ENCODE measurements at places on chromosomes 5 and 9. TPM values are rescaled to one million over a fixed set of nuclear protein-coding genes. Genes with fewer than 3 reads are reported as not detected.

Gene RABEPK
- total RNA-seq: 29.1 TPM

Gene ECM2
- total RNA-seq: 0.90 TPM

Gene CDX1
- total RNA-seq: not detected

Gene UBAC1
- 38.5 TPM for total RNA-seq

GRCh38 chr5:163508753-163509152 is 3.3 kb downstream of the MAT2B start:
- no peak for DNase-seq

- no peak for DNase-seq
Measured at GRCh38 chr5:5071554-5071953, 68.6 kb upstream of the ADAMTS16 start.

DNA sequence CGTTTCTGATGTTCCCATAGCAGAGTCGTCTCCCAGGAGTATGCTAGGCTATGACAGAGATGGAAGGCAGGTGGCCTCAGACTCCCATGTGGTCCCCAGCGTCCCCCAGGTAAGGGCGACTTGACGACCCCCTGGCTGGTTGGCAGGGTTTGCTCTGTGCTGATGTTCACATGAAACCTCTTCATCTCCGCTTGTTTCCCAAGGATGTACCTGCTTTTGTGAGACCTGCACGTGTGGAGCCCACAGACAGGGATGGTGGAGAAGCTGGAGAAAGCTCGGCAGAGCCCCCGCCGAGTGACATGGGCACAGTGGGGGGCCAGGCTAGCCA is 108.3 kb downstream of the WNK2 start:
- DNase-seq: no peak

- peak; percentile 72 for DNase-seq
Measured at GRCh38 chr5:61120534-61120933, 41.7 kb downstream of the SMIM15 start.

DNA sequence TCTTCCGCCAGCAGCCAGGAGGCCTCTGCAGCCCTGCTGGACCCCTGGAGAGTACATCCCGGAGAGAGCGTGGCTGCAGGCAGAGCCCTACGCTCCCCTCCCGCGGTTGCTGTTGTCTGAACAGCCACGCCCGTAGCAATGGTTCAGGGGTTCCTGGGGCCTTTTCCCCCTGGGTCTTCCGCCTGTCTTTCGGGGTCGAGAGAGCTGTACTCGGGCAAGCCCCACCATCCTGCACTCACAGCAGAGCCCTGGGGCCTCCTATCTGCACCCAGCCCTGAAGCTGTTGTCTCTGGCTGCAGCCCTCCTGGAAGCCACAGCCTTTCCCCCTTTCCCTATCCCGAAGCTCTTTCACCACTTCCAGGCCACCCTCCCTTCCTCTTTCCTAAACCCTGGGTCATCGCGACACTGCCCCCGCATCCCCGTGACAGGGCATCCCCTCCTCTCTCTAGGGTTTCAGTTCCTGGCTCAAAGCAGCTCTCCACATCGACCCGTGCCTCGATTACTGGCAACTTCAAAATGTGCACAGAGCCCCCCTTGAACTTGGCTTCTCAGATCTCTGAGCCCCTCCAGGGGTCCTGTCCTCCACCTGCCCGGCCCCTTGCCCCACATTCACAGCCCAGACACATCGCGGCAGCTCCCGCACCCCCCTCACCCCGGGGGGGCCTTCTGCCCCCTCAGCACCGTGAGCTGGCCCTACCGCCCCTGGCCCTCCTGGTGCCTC is 43.9 kb upstream of the CEP72 start:
- DNase-seq: no peak

DNA sequence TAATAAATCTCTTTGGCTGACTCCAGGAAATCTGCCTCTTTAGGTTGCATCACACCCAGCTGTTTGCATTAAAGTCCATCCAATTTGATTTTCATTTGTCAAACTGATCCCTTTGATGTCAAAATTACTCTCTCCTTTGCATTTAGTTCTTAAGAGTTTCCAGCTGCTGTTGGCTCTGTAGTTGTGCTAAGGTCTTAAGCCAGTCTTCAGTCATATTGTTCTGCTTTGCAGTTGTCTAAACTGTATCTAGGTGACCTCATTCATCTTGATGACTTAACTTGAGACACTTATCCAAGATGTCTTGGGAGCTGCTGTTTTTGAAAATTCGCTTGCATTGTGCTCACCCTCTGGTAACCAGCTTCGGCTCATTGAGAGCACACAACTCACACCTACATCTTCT is 386.9 kb upstream of the TLE4 start:
- no peak for DNase-seq

DNA sequence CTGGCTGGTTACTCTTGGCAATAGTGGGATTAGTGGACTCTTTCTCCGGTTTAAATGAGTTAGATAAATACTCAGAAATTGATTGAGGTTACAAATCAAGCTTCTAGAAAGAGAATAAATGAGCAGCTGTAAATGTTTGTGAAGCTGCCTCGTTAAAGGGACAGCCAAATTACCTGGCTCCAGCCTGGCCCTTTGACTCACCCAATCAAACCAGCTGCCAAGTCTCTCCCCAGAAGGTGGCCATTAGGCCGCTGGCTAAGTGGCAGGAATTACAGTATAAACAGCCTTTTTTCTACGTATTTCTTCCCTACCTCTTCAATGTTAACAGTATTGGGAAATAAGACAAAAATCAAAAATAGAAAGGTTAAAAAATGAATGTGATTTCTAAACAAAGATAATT is 46.0 kb upstream of the SRFBP1 start:
- DNase-seq: no peak

GRCh38 chr5:95823738-95824609 is 1.4 kb upstream of the GLRX start:
- DNase-seq: peak; percentile 74

GRCh38 chr9:135186248-135187164 is 99.0 kb downstream of the OLFM1 start:
- DNase-seq: no peak

- no peak for DNase-seq
Measured at GRCh38 chr5:13939638-13940037, 4.8 kb downstream of the DNAH5 start.

GRCh38 chr5:39160576-39161213 is 58.7 kb downstream of the FYB1 start:
- no peak for DNase-seq
